Activated effector memory CD4-positive, alpha-beta T cell treated with anti-CD3 and anti-CD28 coated beads, Interleukin-2, amount 50 U/mL, for 16 hours (primary cell): ENCODE measurements at places on chromosomes 11 and 22.

GRCh38 chr22:44360668-44361381, 48.1 kb upstream of the SHISAL1 start:
- no peak for DNase-seq

DNA sequence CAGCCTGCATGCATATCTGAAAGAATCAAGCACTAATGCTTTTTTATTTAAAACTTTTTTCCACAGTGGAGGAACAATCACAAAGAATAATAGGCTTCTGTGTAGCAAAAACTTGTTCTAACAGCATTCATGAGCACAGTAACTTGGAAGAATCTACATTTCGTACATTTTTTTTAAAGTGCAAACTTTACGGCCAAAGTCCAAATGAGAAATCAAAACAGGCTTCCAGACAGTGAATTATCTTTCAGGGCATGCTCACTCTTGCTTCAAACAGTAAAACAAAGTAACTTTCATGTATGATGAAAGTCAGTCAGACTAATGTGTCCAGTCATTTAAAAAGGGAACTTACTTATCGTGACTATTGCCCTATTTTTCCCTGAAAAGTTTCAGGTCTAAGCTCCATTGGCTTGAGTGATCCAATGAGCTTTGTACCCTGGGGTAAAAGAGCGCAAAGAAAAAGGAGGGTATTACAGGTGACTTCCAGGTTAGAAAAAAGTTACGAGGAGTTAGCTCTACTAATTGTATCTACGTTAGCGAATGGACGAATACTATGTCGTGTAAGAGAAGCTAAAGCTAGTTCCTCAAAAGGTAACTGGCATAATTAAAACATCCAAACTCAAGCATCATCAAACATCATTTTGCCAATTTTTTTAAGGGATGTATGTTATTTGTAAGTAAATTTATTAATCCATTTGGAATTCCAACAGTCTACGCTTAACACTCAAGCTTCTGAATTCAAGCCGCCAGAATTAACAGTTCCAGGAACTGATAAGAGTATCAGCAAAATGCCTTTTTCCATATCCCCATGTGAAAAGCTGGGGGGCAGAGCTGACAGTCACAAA, 1.7 kb downstream of the PICALM start:
- DNase-seq: no peak

DNA sequence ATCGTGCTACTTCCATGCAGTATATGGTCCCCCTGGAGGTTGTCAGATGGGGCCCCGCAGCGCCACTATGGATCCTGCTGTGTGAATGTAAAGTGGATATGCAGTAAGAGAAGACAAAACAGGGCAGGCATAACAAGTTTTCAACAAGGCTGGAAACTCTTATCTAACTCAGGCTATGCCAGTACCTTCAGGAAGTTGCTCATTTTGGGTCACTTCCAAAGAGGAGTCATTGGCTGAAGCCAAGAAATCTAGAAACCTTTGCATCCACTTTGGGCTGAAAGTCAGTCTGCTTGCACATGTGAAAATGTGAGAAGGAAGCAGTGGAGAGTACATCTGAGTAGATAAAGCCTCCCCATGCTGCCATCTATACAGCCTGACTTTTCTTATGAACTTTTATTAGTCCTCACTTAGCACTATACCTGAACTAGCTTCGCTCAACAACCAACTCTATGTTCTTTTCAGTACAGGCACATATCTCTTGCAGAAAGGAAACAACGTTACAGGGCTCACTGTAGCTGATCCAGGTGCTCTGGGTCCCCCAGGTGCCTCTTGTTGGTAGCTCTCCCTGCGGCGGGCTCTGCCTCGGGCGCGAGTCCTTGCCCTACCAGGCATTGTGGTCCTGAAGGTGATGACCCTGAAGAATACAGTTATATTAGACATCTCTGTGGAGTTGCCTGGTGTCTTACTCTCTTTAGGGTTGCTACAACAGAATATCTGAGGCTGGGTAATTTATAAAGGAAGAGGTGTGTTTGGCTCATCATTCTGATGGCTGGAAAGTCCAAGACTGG, 12.4 kb downstream of the PIWIL3 start:
- DNase-seq: no peak

- no peak for DNase-seq
Observed at GRCh38 chr22:39223091-39223710, 21.6 kb downstream of the PDGFB start.

- DNase-seq: no peak
Observed at GRCh38 chr11:70696564-70696963, 298.2 kb downstream of the CTTN start.

DNA sequence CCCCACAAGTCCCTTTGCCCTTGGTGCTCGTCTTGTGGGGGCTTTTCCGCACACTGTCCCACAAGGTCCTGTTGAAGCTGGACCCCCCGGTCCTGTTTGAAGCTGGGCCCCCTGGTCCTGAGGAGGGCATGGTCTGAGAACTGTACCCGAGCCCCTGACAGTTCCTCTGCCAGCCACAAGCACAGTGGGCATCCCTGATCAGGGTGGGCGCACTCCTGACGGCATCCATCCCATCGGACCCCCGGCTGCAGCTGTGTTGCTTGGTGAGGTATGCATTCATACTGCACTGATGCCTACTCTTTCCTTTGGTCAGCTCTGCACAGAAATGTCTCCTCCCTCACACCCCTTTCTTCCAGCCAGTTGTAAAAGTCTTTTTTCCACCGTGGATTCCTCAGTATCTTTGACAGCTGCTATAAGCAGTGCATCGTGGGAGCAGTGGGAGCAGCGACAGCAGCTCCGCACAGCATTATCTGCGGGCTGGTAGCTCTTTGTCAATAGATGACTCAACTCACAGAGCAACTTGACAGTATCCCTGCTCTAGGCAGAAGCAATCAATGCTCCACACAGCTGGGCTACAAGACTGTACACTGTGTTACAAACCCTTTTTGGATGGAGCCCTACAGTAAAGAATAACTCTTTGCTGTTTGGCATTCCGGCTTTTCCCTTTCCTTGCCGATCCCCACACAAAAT, 1030.8 kb upstream of the CCDC90B start:
- DNase-seq: no peak

- no peak for DNase-seq
Observed at GRCh38 chr11:70761094-70761907, 363.0 kb downstream of the CTTN start.

- DNase-seq: no peak
Observed at GRCh38 chr11:111157571-111157970, 88.0 kb upstream of the POU2AF2 start.

GRCh38 chr11:92979176-92979575, 9.7 kb downstream of the MTNR1B start:
- DNase-seq: no peak

GRCh38 chr22:24005201-24005600, at the start of gene GSTT4:
Gene GSTT4 (minus strand): TSS chr22:24005453. CDS start chr22:24005356, 97 bp downstream.
- DNase-seq: no peak

DNA sequence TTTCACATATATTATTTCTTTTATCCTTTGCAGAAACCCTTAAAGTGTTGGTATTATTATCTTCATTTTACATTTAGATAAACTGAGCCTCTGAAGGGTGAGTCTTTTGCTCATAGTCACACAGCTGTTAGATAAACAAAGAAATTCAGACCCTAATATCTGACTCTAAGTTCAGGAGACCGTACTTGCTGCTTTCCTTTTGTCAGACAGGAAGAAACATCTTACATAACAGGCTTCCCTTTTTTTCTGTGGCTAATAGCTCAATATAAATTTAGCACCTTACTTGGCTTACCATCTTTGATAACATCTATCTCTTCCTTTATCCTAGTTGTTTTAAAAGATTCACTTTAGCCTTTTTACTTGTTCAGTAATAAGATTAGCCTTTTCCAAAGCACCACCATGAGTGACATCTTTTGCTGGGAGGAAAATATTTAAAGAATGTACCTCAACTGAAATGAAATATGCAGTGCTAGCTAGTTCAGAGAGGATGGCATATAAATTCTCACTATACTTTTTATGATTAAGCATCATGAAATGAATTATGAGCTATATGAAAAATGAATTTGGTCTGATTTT, 128.6 kb downstream of the WNT11 start:
- no peak for DNase-seq

- no peak for DNase-seq
Observed at GRCh38 chr11:18203723-18204122, 31.1 kb downstream of the MRGPRX4 start.

- no peak for DNase-seq
Observed at GRCh38 chr11:88424881-88425280, 87.3 kb upstream of the CTSC start.
